ENCODE measurements at places on chromosomes 2 and 18.

- no peak for DNase-seq
Measured at GRCh38 chr2:202444000-202444399, 67.9 kb downstream of the BMPR2 start.

DNA sequence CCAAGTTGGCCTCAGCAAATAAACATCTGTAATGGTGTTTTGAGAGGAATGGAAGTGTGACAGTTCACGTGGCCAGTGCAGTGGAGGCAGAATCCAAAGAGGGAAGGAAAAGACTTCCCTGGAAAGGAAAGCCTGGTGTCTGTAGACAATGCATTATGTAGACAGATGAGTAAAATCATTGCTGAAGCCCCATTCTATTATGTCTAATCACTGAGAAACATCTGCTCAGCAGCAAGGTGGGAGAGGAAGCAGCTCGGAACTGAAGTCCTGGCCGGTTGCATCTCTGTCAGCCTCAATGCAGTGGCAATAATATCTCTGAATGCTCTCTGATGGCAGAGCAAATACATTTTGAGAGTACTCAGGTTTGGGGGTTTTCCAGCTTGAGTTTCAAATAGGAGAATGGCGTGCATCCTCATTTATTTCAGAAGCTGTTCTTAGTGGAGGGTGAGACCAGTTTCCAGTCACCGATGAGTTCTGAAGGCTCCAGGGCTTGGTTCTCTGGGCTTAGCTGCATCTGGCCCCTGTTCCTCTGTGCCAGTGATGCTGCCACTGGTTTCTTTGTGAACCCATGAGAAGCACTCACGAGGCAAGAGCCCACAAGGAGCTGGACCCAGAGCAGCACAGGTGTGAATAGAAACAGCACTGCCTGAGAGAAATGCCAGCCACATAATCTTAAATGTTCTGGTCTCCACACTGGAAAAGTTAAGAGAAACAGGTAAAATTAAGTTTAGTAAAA lies 63.3 kb downstream of the RPIA start:
- DNase-seq = no peak

DNA sequence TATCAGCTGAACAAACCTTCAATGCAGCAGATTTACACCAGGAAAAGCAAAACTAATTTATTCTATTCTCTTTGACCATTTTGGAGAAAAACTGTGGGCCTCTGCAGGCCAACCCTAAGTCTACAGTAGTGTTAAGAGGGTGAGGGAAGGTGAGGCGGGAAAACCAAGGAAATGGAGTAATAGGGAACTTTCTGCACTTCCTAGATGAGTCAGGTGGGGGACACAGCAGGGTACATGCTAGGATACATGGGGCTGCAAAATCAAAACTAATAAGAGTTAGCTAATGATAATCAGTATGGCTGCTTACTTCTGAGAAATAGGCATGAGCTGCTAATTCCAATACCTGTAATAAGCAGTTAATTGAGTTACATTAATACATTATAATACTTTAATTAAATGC lies 66.0 kb upstream of the PGAP1 start:
- peak; percentile 24 for DNase-seq

GRCh38 chr2:178845566-178846457 lies 38.6 kb upstream of the TTN start:
- no peak for DNase-seq

DNA sequence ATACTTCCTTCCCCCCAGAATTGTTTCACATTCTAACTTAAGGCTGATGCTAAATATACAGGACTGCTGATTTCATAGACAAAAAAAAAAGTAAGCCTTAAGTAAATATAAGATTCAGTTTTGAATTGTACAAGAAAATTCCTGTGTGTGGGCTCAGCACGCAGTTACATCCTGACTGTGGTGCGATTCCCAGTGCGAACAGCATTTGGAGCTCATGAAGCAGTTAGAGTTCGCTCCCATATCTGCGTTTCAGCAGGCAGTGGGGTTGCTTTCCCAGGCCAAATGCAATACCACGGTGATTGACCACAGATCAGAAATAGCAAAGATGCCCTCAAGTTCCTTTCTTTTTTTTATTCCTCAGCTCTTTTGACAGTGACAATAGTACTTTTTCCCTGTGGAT lies 75.6 kb downstream of the SATB2 start:
- DNase-seq = no peak

Data from iPS-NIHi11 (cell line).